Upper lobe of left lung (tissue), 6 donors: ENCODE measurements at places on chromosomes 6 and 20. TPM values are rescaled to one million over a fixed set of nuclear protein-coding genes. Genes with fewer than 3 reads are reported as not detected.

The FLRT3 gene
- total RNA-seq: 77.4 TPM

The ZMYND8 gene
- total RNA-seq: 54.3 TPM

The SLC17A5 gene
- total RNA-seq: 32.5 TPM

The LY6G6C gene
- total RNA-seq: not detected

The EXOC2 gene
- 31.4 TPM for total RNA-seq

The THBD gene
- total RNA-seq: 114 TPM

The BMP5 gene
- total RNA-seq: 4.9 TPM

The MYH7B gene
- 11.5 TPM for total RNA-seq

- peaks cover 16% of the 10 kb centered on the region for H3K4me1 ChIP-seq
- H3K27me3 ChIP-seq: no peaks in the 10 kb centered on the region
- DNase-seq: no peak
- no peaks in the 10 kb centered on the region for H3K36me3 ChIP-seq
- no peak overlapping the region for H3K27ac ChIP-seq
These were observed 50.9 kb upstream of the FAM184A start for GRCh38 chr6:119129148-119129967.

DNA sequence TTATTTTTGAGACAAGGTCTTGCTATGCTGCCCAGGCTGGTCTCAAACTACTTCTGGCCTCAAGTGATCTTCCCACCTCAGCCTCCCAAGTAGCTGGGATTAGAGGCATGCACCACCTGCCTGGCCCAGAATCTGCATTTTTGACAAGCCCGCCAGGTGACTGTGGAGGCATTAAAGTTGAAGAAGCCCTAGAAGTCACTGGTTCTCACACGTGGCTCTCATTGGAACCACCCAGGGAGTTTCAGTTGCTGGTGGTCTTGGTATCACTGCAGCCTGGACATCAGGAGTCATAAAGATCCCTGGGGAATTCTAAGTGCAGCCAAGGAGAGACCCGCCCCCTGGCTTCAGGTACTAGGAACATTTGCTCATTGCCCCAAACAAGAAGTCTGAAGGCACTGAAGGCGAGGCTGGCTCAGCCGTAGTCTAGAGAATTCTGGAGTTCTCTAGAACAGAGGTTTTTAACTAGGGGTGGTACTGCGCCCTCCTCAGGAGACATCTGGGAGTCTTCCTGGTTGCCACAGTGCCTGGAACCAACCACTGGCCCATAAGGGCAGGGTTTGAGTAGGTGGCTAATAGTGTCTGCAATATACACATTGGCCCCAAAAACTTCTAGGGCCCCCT is 182.8 kb downstream of the ZMYND8 start:
- H3K27ac ChIP-seq: no peak overlapping the region
- H3K36me3 ChIP-seq: no peaks in the 10 kb centered on the region
- no peaks in the 10 kb centered on the region for H3K27me3 ChIP-seq
- no peak for DNase-seq
- no peak overlapping the region for H3K4me3 ChIP-seq
- H3K4me1 ChIP-seq: no peaks in the 10 kb centered on the region

- no peak for DNase-seq
- H3K4me3 ChIP-seq: peak overlapping the region; percentile 84
- peak overlapping the region; percentile 97 for H3K27ac ChIP-seq
- peaks cover 33% of the 10 kb centered on the region for H3K36me3 ChIP-seq
- H3K27me3 ChIP-seq: no peaks in the 10 kb centered on the region
These were observed 1.7 kb downstream of the SOD2 start for GRCh38 chr6:159691133-159691962.

DNA sequence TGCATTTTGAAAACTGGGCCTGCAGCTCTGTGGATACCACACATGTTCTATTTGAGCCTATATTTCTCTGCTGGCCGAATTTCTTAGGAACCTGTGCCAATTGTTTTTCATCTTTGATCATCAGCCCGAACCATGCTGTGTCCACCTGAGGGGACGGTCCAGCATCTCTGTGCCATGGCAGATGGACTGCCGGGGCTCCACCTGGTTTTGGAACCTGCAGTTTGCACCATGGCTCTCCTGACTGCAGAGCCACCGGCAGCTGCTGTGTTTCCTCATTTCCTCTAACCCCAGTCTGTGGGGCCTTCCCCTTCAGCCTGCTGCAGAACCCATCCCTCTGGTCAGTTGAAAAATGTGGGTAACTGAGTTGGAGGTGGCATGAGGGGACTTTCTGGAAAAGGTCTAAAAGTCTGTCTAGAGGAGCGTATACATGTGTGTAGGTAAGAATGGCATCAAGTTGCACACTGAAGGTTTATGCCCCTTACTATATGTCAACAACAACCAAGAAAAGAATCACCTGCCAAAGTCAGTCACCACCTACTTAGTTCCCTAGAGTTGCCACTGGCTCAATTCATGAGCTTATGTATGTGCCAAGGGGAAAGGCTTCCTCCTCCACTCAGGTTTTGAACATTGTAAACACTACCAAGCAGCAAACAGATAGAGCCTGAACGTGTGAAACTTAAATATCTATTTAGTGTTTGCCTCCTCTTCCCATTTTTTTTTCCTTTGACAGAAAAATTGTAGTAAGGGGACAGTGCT is 548.2 kb downstream of the PRKN start:
- DNase-seq: no peak
- no peak overlapping the region for H3K4me3 ChIP-seq
- no peaks in the 10 kb centered on the region for H3K4me1 ChIP-seq
- no peaks in the 10 kb centered on the region for H3K27me3 ChIP-seq

DNA sequence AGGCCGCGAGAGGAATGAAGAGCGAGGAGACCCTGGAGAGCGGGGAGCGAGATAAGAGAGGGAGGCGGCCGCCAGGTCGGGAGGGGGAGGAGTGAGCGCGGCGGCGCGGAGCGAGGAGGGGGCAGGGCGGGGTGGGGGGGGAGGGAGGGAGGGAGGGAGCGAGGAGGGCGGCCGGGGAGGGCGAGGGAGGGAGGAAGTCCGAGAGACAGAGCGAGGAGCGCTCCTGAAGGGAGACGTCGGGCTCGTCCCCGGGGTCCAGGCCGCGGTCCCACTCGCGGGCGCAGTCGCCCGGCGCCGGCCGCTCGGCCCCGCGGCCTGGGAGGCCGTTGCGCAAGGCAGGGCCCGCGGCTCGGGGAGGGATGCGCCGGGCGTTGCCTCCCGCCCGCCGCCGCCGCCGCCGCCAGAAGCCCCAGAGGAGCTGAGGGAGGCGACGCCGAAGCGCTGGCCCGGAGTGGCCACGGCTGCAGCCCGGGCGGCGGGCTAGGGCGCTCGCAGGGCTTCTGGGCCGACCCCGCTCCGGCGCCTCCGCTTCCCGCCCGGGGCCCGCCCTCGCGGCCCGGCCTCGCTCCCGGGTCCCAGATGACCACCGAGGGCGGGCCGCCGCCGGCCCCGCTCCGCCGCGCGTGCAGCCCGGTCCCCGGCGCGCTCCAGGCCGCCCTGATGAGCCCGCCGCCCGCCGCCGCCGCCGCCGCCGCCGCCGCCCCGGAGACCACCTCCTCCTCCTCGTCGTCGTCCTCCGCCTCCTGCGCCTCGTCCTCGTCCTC is at the start of gene FOXF2:
Gene FOXF2, plus strand, starts transcription at position 208 of the 764 bp plus-strand sequence. Its CDS starts 372 bp downstream, at position 580.
- no peak for DNase-seq
- H3K27ac ChIP-seq: peak within 1 kb of the TSS; percentile 77
- peaks cover 16% of the 10 kb centered on the region for H3K4me1 ChIP-seq
- H3K4me3 ChIP-seq: peak within 1 kb of the TSS; percentile 18
- no peaks in the 10 kb centered on the region for H3K36me3 ChIP-seq

GRCh38 chr6:138800377-138801150 is 4.7 kb downstream of the ECT2L start:
- no peaks in the 10 kb centered on the region for H3K36me3 ChIP-seq
- no peak overlapping the region for H3K27ac ChIP-seq

DNA sequence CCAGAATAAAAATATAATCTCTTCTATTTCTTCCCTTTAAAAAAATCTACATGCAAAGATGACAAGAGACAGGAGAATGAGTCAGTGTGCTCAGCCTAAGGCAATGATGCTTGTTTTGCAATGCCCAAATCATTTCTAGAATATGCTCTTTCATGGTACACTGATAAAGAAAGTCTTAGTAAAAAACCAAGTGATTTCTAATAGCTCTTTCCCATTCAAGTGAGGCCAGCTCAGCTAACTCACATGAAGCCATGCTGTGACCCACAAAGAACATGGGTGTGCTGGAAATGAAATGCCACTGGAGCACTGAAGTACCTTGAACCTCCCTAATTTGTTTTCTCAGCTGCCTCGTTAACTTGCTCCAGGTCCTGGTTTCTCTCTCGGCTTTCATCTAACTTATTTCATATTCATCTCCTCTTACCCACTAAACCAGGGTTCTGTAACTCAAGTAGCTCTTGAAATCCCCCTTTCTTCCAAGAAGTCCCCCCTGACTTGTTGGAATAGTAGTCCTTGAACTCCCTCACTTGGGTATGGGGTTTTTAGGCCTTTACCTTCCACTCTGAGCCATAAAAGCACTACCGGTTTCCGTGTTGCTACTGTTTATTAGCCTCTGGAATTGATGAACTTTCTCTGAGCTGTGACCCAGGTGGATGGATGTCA is 92.7 kb downstream of the IRF4 start:
- H3K4me3 ChIP-seq: no peak overlapping the region
- H3K27ac ChIP-seq: no peak overlapping the region
- DNase-seq: no peak
- peaks cover 2% of the 10 kb centered on the region for H3K36me3 ChIP-seq
- no peaks in the 10 kb centered on the region for H3K4me1 ChIP-seq

DNA sequence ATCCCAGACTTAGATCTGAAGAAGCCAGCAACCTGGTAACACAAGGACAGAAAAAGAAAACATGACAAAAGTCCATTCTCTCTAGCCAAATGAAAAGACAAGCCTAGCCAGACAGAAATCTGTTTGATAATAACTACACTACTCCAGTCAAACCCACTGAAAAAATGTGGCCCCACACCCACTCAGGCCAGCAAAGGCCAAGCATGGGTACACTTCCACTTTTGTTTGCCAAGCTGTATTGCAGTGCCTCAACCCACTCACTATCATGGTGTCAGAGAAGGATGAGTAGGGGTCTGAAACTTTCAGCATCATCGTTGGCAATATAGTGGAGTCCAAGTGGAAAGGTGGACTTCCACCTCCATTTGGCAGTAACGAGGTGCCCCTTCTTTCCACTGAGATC is 45.8 kb downstream of the EPM2A start:
- no peaks in the 10 kb centered on the region for H3K27me3 ChIP-seq
- no peak overlapping the region for H3K27ac ChIP-seq
- DNase-seq: no peak
- H3K36me3 ChIP-seq: no peaks in the 10 kb centered on the region
- no peak overlapping the region for H3K4me3 ChIP-seq

DNA sequence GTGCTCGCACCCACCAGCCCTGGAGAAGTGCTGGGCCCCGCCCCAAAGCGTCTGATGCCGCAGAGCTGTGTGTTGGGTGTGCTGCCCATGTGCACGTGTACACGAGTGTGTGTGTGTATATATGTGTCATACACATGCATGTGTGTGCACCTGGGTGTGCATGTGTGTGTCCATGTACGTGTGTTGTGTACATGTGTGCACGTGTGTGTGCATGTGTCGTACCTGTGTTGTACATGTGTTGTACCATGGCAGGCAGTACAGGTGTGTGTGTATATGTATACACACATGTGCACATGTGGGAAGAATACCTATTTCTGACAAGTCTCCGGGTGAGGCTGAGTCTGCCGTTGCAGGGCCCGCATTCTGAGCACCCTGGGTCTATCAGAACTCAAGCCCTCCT is 6.2 kb upstream of the MRGBP start:
- peak; percentile 52 for DNase-seq
- no peak overlapping the region for H3K4me3 ChIP-seq
- H3K4me1 ChIP-seq: peaks cover 19% of the 10 kb centered on the region
- H3K27ac ChIP-seq: no peak overlapping the region
- H3K36me3 ChIP-seq: no peaks in the 10 kb centered on the region
- no peaks in the 10 kb centered on the region for H3K27me3 ChIP-seq

GRCh38 chr6:45478240-45478639 is 100.5 kb upstream of the SUPT3H start:
- no peaks in the 10 kb centered on the region for H3K27me3 ChIP-seq
- no peaks in the 10 kb centered on the region for H3K36me3 ChIP-seq
- no peak overlapping the region for H3K4me3 ChIP-seq

- H3K4me3 ChIP-seq: no peak overlapping the region
- H3K4me1 ChIP-seq: no peaks in the 10 kb centered on the region
- H3K27ac ChIP-seq: no peak overlapping the region
- peak; percentile 48 for DNase-seq
These were observed 53.3 kb upstream of the KLHL31 start for GRCh38 chr6:53718597-53719460.

DNA sequence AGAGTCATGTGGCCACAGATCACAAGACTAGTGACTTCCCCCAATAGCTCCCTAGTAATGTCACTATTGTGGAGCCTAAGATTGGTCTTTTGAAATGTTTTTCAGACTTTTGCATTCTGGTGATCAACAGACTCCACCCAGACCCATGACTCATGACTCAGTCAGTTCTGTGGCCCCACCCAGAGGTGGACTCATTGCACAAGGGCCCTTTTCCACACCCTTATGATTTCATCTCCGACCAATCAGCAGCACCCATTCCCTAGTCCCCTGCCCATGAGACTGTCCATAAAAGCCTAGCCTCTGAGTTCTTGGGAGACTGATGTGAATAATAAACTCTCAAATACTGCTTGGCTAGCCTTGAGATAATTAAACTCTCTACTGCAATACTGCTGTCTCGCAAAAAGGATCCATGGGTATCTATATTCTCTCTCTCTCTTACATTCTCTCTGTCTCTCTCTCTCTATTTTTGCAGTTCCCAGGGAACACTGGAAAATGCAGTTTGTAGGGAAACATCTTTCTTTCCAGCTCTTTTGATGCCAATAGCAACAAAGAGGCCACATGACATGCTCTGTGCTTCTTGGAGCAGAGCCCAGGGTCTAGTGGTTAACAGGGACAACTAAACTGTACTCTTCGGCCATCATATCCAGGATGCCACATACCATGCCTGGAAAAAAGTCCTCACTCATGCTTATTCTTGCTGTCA is 71.3 kb upstream of the IYD start:
- no peak overlapping the region for H3K27ac ChIP-seq
- no peak for DNase-seq
- H3K27me3 ChIP-seq: no peaks in the 10 kb centered on the region
- H3K4me1 ChIP-seq: no peaks in the 10 kb centered on the region

DNA sequence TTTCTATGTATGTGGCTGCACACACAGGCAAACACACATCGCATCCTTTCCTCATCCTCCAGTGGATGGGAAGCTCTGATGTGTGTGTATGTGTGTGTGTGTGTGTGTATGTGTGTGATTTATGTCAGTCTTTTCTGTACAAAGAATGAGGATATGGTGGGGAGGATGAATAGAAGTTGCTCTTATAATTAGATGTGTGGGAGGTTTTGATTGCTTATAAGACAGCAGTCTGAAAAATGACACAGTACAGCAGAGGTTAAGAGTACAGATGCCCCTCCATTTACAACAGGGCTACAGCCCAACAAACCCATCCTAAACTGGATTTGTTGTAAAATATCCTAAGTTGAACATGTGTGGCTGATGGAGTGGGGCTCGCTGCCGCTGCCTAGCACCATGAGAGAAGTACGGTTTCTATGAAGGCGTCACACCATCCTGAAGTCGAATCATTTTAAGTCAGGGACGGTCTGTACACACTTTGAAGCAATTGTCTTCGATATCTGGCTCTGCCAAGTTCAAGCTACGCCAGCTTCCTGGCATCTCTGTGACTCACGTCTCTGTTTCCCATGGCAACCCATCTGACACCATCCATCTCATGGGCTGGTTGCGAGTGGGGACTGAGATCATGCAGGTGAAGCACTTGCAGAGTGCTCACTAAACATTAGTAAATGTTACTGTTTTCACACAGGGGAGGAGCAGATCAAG is 252.6 kb downstream of the MYLK4 start:
- no peak for DNase-seq
- H3K27me3 ChIP-seq: no peaks in the 10 kb centered on the region
- H3K36me3 ChIP-seq: no peaks in the 10 kb centered on the region
- no peak overlapping the region for H3K27ac ChIP-seq
